Stimulated activated CD8-positive, alpha-beta memory T cell treated with anti-CD3 and anti-CD28 coated beads, Interleukin-4, amount 100 ng/mL, for 1 hour (primary cell): ENCODE measurements at places on chromosomes 16 and 17.

DNA sequence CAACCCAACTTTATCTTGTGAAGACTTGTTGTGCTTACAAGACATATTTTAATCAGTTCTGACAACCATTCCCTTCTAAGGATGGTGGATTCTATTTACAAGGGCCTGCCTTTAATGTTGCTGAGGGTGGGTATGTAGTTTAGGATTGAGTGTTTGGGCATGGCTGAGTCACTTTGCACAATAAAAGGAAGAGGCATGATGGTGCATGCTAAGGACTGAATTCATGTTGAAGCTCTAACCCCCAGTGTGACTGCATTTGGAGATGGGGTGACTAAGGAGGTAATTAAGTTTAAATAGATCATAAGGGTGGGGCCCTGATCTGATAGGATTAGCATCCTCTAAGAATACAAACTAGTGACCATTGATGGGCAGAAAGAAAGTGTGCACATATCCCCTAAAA, 196.1 kb upstream of the HS3ST3A1 start:
- DNase-seq, result no peak

DNA sequence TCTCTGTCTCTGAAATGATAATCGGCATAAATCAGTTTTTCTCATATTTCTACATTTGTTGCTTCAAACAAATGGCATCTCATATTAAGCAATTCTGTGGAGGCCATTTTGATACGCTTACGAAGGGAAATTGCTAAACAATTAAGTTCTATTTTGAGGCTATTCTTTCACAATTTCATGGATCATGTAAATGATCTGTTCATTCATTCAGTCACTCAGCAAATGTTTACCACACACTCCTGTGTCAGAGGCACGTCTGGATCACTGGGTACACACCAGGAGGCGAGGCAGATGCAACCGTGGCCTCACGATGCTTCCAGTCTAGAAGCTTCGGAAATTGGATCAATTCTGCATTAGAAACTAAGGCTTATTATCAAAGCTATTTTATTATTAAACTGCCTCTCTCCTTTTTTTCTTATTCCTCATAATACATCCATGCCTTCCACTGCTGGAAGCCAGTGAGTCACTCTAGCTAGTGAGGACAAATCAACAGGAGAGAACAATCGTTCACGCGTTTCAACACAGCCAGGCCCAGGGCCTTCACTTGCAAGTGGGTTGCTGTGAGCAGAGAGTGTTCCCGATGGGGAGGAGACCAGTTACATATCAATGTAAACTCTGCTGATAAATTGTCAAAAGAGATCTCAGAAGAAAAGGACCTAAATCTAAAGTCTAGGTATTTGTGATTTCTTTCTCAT, 11.3 kb upstream of the SLC39A11 start:
- no peak for DNase-seq

- DNase-seq, result no peak
Measured at GRCh38 chr17:68182011-68182306, 65.9 kb upstream of the AMZ2 start.

GRCh38 chr16:3051009-3051408, 4.6 kb downstream of the MMP25 start:
- no peak for DNase-seq

DNA sequence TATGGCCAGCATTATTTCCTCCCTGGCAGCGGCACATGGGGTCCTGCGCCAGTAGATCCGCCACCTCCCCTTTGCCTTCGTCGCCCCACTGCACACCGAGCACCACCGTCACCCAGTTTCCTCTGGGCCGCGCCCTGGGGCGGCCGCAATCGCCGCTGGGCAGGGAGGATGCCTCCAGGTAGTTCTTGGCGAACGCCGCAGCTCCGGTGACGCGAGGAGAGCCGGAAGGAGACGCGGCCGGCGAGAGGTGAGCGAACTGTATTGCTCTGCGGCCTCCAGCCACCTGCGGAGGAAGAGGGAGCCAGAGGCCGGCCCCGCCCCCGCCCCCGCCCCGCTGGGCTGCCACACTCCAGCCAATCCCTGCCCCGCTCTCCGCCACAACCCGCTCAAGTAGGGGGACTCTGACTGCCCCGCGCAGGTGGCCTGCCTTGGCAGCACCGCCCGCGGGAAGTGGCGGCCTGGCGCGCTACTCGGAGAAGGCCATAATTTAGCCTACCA, 11.8 kb upstream of the SLFN13 start:
- no peak for DNase-seq

DNA sequence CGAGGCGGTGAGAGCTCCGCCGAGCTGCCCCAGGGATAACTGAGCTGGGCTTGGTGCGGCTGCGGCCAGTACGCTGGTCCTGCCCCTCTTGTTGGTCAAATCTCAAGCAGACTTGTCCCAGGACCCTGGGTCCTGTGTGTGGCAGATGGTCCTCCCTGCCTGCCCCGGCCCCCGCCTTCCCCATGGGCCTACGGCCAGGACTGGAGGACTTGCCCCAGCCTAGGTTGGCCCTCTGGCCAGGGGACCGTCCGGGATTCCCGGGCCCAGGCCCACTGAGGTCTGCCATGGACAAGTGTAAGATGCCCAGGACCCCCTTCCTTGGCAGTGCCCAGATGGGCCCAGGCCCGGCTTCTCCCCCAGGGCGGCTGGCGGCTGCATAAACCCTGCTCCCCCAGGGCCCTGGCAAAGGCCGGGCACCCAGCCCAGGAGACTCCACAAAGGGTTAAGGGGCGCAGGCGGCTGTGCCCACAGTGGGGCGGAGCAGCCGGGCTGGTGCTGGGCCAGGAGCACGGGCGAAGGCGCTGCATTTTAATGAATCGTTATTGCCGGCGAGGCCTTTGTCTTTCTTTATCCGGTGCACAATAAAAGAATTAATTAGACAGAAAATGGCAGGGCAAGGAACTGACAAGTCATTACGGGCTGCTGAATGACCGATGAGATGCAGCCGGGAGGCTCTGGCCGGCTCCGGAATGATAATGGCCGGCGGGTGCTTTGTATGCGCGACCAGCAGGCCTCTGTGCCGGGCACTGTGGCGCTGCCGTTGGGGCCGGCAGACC, 9.1 kb downstream of the SOX8 start:
- DNase-seq, result no peak

DNA sequence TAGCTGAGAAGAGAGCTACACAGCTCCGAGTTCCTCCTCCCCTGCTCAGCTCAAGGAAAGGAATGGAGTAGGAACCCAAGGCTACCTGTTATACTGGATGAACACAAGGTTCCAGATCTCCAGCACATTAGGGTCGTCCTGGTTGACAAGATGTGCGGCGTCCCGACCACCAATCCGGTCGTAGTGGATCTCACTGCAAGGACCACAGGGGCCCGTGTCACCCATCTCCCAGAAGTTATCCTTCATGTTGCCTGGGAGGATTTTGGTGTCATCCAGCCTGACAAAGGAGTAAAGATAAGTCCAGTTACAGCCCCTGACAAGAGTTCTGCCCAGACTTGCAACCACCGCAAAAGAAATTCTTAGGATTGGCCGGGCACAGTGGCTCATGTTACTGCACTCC, 17.6 kb downstream of the AARS1 start:
- no peak for DNase-seq

DNA sequence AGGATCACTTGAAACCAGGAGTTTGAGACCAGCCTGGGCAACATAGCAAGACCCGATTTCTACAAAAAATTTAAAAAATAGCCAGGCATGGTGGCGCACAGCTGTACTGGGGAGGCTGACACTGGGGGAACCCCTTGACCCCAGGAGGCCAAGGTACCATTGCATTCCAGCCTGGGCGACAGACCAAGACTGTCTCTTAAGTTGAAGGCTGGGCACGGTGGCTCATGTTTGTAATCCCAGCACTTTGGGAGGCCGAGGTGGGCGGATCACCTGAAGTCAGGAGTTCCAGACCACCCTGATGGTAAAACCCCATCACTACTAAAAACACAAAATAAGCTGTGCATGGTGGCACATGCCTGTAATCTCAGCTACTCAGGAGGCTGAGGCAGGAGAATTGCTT, 74.9 kb downstream of the LITAF start:
- no peak for DNase-seq

DNA sequence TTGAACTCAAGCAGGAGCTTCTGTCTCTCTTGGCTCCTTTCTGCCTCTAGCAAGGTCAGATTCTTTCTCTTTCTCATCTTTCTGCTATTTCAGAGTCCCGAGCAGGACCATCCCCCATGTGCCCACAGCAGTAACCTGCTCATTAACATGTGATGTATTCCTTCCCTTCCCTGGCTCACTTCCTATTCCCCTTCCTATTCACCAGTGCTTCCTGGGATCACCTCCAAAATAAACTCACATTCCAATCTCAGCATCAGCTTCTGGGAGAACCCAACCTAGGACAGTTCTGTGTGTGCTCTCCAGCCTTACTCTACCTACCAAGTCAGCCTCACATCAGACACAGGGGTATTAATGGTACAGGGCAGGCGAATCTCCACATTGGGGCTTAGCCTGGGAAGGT, 546.4 kb upstream of the SALL1 start:
- no peak for DNase-seq
